Gastrocnemius medialis (tissue), 4 donors: ENCODE measurements at places on chromosomes 6 and 20.

GRCh38 chr6:56003616-56004015 is 128.2 kb upstream of the BMP5 start:
- DNase-seq: no peak

GRCh38 chr6:4342407-4343137 is 207.2 kb upstream of the ECI2 start:
- DNase-seq: no peak

DNA sequence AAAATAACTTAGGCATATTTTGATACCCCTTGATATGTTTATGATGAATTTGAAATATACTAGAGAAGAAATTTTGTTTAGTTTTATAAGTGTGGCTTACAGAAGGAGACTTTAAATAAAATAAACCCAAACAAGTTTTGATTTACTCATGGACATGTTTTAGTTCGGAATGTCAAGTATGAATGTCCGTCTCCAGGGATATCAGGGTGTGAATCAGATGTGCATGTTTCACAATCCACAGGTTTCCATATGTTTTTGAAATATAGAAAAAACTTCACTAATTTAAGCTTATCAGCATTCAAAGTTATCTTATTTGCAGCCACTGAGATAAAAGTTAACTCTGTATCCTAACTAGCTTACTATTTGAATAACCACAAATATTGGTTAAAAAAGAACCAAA is 51.5 kb downstream of the PLCB1 start:
- DNase-seq: no peak

- DNase-seq: no peak
These were observed 34.9 kb upstream of the GTSF1L start for GRCh38 chr20:43761386-43762340.

DNA sequence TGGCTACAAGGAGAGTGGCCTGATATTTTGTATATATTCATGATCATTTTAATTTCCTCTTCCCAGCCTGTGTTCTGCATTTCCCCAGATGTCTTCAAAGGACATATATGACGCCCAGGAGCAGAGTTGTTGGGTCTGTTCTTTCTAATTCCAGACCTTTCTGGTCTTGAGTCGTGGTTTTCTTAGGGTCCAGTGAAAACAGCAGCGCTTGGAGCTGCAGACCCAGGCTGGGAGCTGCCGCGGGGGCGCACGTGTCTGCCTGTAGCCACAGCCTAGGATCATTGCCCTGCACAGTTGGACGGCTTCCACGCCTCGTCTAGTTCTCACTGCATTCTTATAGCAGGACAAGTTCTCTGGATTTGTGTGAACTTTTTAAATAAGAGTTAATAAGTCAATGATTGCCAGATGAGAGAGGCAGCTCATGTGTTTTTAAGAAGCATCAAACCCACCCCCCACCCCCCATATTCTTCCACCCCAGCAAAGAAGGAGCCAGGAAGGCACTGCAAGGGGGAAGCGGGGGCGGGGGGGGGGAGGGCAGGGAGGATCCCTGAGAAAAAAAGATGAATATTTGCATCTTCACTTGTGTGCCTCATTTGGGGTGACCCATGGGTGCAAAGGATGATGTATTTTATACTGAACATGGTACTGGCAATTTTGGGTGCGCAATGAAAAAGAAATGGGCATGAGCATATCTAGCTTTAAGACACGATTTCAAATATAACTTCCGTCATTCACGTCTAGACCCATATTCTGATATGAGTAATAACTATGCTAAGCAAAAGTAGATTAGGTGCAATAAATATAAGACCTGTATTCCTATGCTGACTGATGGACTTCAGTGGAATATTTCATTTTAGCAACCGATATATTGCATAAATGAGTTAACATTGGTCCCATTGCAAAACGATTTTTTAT is 160.0 kb downstream of the TBXT start:
- DNase-seq: no peak

DNA sequence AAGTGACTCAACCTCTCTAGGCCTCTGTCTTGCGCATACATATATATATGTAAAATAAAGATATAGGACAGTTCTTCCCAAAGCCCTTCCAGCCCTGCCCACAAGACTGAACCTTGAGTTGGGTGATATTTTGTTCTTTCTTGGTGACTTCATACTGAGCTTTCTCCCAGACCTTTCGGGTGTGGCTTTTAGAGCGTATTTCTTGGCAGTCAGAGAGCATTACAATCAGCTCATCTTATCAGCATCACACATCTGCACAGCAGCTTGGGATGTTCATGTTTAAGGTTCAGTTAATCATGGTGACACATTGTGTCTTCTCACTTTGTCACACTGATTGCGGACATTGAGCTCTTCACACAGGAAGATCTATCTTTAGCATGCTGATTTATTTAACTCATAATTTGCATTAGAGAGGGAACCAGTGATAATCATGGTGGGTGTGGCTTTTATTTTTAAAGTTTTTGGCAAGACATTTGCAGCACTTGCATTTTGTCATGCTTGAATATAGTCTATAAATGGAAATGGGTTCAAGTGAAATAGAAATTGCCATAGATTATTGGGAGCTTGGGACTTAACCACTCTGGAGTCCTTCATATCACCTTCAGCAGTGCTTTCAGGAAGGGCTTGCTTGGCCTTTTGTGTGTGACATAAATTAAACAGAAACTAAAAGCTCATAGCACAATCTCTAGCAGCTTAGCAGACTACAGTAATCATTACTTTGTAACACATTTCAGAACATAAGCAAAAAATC is 8.3 kb downstream of the KIF3B start:
- DNase-seq: no peak

- DNase-seq: no peak
These were observed 261.3 kb downstream of the CDH4 start for GRCh38 chr20:61513124-61514017.

- no peak for DNase-seq
These were observed 507.9 kb downstream of the CDH26 start for GRCh38 chr20:60465993-60466686.

GRCh38 chr6:33904050-33904746 is 100.4 kb upstream of the MLN start:
- no peak for DNase-seq

GRCh38 chr20:24441661-24442060 is 27.8 kb upstream of the SYNDIG1 start:
- DNase-seq: no peak
